B cell (primary cell): ENCODE measurements at places on chromosomes 2 and 18. TPM values are rescaled to one million over a fixed set of nuclear protein-coding genes. Genes with fewer than 3 reads are reported as not detected.

- no peak for DNase-seq
Observed at GRCh38 chr2:105557021-105557920, 158.4 kb upstream of the FHL2 start.

DNA sequence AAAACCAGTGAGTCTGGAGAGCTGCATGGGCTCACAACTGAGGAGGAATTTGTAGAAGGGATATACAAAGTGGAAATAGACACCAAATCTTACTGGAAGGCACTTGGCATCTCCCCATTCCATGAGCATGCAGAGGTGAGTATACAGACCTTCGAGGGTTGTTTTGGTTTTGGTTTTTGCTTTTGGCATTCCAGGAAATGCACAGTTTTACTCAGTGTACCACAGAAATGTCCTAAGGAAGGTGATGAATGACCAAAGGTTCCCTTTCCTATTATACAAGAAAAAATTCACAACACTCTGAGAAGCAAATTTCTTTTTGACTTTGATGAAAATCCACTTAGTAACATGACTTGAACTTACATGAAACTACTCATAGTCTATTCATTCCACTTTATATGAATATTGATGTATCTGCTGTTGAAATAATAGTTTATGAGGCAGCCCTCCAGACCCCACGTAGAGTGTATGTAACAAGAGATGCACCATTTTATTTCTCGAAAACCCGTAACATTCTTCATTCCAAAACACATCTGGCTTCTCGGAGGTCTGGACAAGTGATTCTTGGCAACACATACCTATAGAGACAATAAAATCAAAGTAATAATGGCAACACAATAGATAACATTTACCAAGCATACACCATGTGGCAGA lies 3.6 kb downstream of the TTR start:
- DNase-seq = no peak

DNA sequence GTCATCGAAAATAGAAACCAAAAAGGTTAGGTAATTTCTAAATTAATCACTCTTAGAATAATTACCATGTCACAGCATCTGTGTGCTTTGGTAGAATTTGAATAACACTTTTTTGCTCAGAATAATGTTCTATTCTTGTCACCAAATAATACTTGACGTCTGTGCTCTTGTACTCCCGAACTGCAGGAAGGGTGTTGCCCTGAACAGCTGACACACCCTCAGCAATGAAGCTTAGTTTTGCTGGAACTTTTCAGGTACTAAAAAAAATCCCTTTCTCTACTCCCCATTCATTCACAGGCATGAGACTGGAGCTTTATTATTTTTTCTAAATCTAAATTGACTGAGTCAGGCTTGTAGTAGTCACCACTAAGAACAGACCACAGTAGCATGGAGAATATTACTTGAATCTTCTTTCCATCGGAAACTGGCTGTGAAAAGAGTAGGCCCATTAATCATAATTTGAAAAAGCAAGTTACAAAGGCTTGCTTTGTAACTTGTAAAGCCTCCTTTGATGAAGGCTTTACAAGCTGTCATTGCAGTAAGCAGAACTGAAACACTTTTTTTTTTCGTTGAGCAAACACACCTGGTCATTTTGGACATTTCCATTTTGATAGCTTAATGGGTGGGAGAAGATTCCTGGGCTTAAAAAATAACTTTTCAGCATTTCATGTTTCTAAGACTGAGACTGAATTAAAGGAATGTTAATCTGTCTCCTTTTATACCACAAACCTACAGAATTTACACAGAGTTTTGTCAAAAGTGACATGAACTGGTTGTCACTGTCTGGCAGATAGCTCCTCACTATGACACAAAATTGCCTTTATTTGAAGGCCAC lies 70.3 kb upstream of the PELI1 start:
- DNase-seq = peak; percentile 83

DNA sequence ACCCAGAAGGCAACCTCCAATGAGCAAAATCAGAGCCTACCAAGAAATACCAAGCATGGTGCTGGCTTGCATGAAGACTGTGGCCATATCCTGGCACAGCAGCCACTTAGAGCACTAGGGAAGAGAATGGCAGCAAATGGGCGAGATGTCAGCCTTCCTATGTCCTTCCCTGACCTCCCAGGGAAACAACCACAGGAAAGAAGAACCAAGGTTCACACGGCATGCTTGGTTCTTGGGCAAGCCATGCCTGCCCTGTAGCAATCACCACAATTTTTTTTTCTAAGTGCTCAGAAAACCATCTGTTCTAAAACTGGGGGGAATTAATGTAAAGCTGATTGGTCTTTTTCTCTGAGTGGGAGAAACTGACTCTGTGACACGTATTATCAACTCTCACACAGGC lies 27.8 kb downstream of the GALNT14 start:
- DNase-seq = no peak

DNA sequence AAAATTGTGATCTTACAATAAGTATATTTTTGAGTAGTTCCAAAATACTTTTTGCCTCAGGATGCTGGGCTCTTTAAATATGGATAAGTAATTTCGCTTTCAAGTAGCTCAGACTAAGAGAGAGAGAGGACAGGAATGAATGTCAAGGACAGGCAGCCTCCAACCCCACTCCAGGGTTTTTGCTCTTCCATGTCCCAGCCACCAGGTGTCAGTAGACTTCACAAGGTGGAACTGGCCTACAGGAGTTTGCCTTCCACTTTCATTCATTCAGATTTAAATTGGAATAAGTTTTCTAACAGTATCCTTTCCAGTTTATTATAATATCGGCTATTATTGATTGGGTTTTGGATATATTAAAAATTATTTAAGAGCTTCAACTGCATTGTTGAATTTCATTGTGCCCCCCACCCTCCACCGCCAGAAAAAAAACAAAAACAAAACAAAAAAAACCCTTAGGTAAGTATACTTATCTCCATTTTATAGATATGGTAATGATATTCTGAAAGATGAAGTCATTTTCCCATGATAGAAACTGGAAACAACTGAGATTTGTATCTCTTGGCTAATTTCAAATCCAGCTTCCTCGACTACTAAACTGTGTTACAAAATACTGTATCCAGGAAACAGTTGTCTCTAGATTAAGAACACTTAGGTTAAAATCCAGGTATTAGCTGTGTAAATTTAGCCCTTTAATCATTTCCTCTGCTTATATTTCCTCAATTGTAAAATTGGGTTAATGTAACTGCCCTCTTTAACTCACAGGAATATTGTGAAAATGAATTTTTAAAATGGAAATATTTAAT lies 793.1 kb downstream of the ERBB4 start:
- DNase-seq = peak; percentile 12

GRCh38 chr2:217900010-217900779 lies 102.6 kb downstream of the TNS1 start:
- no peak for DNase-seq

DNA sequence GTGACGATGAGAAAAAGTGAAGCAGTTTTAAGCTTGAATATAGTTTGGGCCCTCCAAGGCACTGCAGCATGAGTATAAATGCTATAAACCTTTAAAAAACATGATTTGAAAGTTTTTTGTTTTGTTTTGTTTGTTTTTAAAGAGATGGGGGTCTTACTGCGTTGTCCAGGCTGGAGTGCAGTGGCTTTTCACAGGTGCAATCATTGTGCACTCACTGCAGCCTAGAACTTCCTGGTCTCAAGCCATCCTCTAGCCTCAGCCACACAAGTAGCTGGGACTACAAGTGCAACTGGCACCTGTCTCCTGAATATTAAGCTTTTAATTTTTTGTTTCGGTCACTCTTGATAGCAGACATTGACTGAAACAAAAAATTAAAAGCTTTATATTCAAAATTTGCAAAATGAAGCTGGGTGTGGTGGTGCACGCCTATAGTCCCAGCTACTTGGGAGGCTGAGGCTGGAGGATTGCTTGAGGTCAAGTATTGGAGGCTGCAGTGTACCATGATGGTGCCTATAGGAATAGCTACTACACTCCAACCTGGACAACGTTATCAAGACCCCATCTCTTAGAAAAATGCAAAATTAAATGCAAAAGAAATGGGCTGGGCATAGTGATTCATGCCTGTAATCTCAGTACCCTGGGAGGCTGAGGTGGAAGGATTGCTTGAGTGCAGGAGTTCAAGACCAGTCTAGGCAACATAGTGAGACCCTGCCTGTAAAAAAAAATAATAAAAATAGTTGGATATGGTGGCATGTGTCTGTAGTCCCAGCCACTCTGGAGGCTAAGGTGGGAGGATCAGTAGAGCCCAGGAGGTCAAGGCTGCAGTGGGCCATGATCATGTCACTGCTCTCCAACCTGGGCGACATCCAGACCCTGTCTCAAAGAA lies 15.0 kb downstream of the FZD5 start:
- DNase-seq = no peak

DNA sequence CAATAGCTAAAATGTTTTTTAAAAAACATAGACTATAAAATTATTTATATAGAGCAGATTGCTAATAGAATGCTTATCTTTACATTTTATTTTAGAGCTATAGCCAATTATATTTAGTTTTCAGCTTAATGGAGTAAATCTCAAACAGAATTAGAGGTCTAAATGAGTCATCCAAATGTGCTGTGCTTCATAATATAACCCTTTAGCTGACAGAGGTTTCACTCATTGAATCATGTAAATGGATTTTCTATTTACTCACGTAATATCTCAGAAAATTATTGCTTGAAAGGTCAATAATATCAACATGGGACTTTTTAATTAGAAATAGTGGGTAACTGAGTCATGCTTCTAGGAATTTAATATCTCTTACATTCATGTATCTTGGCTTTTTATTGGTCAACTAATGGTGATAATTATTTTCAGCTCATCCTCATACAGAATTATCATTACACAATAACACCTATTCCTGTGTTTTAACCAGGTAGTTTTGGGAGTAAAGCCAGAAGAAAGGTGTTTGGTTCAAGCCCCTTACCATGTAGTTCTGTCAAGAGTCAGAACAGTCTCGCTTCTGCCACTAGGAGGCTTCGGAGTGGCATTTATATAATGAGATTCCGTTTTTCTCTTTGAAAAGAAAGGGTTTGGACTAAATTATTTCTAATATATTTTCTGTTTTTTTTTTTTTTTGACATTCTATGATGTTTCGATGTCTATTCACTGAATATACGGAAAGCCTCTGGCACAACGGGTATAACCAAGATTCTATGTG lies 217.6 kb downstream of the CDH7 start:
- DNase-seq = no peak

The UGT1A5 gene
- total RNA-seq = not detected in 2 replicates

The FOXD4L1 gene
- total RNA-seq = 0.32 and 0.81 TPM in 2 replicates

GRCh38 chr2:233418761-233419546 lies 64.7 kb downstream of the DGKD start:
- DNase-seq = peak; percentile 89

The SERPINB12 gene
- not detected in 2 replicates for total RNA-seq

DNA sequence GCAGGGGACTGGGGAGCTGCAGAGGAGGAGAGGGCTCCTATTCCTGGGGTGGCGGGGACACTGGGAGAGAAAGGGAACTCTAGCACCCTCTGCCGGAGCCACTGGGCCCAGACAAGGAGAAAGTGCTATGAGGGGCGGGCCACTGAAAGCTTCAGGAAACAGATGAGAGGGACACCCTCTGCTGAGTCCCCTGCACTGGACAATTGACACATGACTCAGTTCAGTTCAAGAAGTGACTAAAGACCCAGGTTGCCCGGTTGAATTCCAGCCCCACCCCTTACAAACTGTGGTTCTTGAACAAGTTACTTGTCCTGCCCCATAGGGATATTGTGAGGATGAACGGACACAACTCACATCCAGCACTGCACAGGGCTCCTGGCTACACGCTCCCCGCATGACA lies 5.0 kb downstream of the RUFY4 start:
- no peak for DNase-seq

The TCF23 gene
- total RNA-seq = 0.10 TPM in 1 of 2 replicates, not detected in the other

DNA sequence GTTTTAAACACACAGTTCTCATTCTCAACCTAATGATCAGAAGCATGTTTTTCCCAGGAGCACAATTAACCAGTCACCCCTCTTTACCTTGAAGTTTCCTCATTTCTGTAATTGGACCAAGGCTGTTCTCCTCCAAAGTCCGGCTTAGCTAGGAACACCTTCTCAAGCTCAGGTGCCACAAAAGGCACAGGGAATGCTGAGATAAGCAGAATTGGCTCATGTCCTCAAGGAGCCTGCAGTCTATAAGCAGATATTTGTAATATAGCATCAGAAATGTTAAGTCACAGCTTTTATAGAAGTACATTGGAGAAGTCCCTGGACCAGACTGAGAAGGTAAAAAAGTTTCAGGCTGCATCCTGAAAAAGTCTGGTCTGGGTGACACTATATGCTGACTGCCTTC lies 20.7 kb downstream of the OSR1 start:
- no peak for DNase-seq

DNA sequence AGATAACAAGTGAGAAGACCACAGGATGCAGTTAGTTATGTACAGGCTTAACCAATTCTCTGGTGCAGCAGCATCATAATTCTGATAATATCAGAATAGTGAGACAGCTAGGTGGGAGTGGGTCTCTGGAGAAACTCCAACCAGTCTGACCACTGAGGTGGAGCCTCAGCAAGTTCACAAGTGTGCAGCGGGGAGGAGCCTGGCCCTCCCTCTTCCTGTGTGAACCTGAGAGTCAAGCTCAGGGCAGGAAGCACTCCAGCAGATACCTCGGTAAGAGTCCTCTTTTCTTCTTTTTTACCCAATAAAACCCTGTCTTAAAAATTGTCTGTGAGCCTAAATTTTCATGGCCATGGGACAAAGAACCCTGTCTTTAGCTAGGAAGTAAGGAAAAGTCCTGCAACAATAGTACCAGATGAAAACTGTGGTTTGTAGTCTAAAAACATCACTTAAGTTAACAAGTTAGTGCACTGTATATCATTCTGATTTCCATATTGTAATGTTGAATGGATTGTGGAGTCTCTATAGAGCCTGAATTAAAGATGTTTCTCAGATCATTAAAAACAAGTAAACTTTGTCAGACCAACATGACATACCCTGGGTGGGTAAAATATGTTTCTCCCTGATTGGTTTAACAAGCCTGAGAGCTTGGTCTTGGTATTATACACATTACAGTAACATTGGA lies 370.8 kb downstream of the TMEM182 start:
- no peak for DNase-seq

DNA sequence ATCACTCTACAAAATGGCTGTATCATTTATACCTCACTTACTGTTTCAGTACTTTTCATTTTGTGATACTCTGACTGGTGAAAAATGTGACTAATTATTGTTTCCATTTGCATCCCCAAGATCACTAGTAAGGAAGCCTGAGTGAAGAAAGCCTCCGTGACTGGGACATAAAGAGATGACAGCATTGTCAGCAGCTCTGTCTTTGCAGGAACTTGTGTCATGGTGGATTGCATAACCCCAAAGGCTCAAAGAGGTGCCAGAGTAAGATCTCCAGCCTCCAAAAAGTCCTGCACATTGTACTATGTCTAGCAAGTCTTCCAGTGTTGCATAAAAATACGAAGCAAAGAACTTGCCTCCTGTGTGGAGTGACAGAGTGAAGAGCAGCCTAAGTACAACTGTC lies 187.5 kb upstream of the CRIM1 start:
- no peak for DNase-seq

DNA sequence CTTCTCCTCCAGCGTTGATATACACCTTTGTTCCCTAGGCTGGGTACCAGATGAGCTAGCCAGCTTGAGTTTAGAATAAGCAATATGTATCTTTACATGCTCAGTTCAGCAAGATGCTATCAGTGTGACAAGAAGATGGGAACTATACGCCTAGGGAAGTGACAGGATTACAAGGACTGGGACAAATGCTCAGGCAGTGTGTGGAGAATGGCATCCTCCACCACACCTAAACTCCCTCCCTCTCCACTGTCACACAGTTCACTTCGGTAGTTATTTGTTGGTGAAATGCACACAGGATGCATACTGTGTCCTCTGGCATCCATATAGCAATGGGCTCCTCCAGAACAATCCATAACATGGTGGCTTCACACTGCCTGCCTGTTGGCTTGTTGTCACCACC lies 7.7 kb downstream of the STAT1 start:
- DNase-seq = no peak

GRCh38 chr2:8524388-8524787 lies 157.5 kb upstream of the ID2 start:
- no peak for DNase-seq
